ENCODE measurements at places on chromosomes 2 and 18.

- DNase-seq = no peak
These were observed 88.6 kb downstream of the SMAD7 start for GRCh38 chr18:48862132-48862531.

DNA sequence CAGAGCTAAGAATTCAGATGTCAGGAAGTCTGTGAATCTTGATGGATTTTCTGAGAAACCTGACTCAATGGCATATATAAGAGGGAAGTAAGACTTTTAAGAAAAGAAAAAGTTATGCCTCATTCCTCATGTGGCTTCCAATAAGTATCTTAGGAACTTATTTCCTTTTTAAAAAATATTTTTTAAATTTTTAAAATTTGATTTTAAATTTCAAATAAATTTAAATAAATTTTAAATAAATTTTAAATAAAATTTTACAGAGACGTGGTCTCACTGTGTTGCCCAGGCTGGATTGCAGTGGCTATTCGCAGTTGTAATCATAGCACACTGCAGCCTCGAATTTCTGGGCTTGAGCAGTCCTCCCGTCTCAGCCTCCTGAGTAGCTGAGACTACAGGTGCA is 11.5 kb upstream of the POLR1B start:
- DNase-seq = no peak

- DNase-seq = no peak
These were observed 111.7 kb downstream of the BCL11A start for GRCh38 chr2:60441800-60442199.

DNA sequence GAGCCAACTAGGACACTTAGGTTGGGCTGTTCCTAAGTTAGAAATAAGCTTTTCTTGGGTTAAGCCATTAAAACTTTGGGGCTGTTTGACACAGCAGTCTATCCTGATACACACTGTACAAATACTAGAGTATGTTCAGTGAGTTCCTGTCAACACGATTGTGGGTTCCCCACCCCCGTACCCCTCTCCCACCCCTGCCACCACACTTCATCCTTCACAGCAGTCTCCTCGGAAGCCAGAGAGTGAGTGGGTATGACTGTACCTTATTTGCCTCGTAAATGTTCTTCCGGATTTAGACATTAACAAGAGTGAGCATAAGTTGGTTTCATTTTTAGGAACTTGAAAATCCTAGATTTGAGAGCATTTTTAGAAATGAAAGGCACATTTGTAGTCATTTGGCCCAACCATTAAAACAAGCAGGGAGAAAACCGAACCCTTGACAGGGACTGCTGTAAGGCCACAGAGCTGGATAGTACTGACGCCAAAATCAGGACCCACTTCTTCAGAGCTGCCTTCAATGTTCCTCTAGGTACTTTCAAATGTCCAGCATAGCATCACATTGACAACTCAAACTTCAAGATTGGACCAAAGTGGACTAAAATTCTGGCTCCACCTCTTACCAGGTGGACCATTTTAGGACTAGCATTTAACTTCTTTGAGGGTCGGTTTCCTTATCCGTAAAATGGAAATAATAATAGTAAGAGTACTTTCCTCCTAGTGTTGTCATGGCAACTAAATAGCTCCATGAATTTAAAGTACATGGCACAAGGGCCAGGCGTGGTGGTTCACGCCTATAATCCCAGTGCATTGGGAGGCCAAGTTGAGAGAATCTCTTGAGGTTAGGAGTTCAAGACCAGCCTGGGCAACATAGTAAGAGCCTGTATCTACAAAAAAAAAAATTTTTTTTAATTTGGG is 166.3 kb upstream of the SERTAD2 start:
- no peak for DNase-seq

DNA sequence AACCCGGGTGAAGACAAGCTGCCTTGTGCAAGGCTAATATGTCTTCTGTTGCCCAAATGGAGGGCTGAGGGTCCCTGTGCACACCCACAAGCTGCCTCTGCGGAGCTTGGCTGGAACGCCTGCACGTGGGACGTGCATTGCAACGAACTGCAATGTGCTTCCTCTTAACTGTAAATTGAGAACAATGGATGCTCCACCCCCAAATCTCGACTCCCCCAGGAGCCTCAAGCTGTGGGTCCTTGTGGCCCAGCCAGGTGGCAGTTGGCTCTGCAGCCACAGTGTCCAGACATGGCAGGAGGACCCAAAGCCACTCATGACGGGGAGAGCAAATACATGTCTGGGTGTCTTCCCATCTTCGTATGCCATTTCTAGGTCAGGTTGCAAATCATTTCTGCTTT is 90.1 kb downstream of the TWIST2 start:
- DNase-seq = no peak

DNA sequence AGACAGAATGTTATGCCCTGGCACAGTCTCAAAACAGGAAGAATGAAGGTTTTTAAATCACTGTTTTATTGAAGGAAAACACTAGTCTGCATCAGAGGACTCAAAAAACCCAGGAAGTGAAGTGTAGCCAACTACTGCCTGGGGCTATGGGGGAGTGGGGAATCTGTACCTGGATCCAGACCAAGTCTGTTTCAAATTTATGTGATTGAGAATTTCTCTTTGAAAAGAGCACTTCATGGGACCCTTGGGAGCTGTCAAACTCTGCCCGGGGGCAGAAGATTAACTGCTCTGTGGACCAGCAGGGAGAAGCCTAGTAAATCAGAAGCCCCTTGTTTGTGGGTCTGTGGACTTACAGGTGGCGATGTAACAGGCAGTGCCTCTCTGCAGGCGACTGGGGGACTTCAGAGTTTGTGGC is 45.3 kb upstream of the TANC1 start:
- peak; percentile 56 for DNase-seq

DNA sequence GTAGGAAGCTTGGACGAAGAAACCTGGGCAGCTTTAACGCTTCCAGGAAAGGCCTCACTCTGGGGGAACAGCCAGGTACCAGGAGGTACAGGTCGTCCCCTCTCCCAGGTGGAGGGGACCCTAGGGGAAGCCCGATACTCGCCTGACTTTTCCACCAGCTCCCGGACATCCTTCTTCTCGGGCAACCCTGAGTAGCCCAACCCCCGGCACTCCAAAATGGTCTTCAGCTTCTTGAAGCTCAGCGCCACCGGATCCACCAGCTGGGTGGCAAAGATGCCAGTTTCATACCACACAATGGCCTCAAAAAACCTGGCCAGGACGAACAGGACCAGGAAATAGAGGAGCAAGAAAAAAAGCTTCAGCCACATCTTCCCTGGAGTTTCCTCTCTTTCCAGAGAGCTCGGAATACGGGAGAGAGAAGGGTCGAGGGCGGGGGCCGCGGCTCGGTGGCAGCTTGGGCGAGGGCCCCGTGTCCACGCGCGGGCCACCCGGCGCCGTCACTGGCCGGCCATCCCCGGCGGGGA is 1.1 kb downstream of the RNF103 start:
- peak; percentile 7 for DNase-seq

DNA sequence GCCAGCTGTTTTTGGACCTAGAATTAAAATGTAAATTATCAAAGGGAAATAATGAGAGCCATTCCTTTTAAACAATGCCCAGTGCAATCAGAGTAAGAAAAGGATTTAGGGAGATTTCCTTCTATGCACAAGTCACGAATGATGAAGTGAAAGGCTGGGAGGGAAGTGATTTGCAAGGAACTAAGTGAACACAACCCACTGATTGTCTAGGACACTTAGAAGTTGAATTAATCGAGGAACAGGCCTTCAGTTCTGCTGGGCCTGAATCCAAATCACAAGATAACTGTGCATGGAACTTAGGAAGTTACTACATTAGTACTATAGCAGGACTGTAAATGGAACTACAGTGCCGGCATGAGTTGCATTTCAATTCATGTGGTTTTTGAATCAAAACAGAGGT is 17.7 kb downstream of the MAP2 start:
- no peak for DNase-seq

Data from NCI-H1105 (cell line).